Activated B cell treated with CpG ODN at 0.5 μM for 24 hours (primary cell): ENCODE measurements at places on chromosomes 11 and 22. TPM values are rescaled to one million over a fixed set of nuclear protein-coding genes. Genes with fewer than 3 reads are reported as not detected.

The BIRC2 gene
- 27.1 and 34.9 TPM in 2 replicates for total RNA-seq

The SLC15A3 gene
- total RNA-seq, result 76.4 and 77.8 TPM in 2 replicates

The FAU gene
- 1,416 and 1,501 TPM in 2 replicates for total RNA-seq

The ASPHD2 gene
- 15.5 TPM in 2 replicates for total RNA-seq

- no peak overlapping the region for H3K27ac ChIP-seq
- no peaks in the 10 kb centered on the region for H3K36me3 ChIP-seq
- no peaks in the 10 kb centered on the region for H3K27me3 ChIP-seq
- no peak overlapping the region for H3K4me3 ChIP-seq
These were observed 16.7 kb downstream of the FLRT1 start for GRCh38 chr11:64052436-64052835.

- peaks cover 4% of the 10 kb centered on the region for H3K4me1 ChIP-seq
- no peaks in the 10 kb centered on the region for H3K36me3 ChIP-seq
- DNase-seq, result no peak
- H3K27me3 ChIP-seq, result peaks cover 9% of the 10 kb centered on the region
These were observed 5.4 kb downstream of the INPP5J start for GRCh38 chr22:31128156-31128555.

- H3K4me1 ChIP-seq, result peaks cover 24% of the 10 kb centered on the region
- H3K27me3 ChIP-seq, result no peaks in the 10 kb centered on the region
- no peak for DNase-seq
- peaks cover 23% of the 10 kb centered on the region for H3K36me3 ChIP-seq
- peak overlapping the region; percentile 35 for H3K4me3 ChIP-seq
- H3K27ac ChIP-seq, result no peak overlapping the region
These were observed 1.6 kb downstream of the HRAS start for GRCh38 chr11:533586-534395.
